ENCODE measurements at places on chromosomes 11 and 22.

- DNase-seq, result no peak
Observed at GRCh38 chr11:17580271-17580670, 33.2 kb downstream of the OTOG start.

GRCh38 chr22:35572556-35572955 is 31.9 kb downstream of the RASD2 start:
- no peak for DNase-seq

- no peak for DNase-seq
Observed at GRCh38 chr11:16359369-16359768, 3.0 kb upstream of the SOX6 start.

DNA sequence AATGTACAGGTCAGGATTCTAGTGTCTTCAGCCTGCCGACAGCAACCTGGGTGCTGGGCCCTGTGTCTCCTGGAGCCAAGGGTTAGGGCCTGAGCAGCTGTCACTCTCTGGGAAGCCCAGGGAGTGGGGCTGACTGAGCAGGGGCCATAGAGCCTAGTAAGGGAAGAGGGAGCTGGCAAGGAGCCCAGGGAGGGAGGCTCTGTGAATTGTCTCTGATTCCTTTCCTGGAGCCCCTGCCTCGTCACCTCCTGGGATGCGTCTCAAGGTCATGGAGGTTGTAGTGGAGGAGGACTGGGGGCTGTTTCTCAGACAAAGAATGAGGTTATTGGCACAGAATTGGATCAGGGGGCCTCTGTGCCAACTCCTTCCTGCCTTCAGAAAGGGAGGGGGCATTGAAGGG is 11.8 kb downstream of the SOX10 start:
- DNase-seq, result no peak

Measured in activated gamma-delta T cell treated with Interleukin-2 at 50 U/mL for 16 hours (primary cell).